Stimulated activated CD8-positive, alpha-beta memory T cell treated with anti-CD3 and anti-CD28 coated beads, Interleukin-15, amount 100 ng/mL, for 24 hours (primary cell): ENCODE measurements at places on chromosomes 13 and 19.
A peak's percentile ranks its signal among the peaks of the same experiment; 100 is the strongest.

- DNase-seq: no peak
Observed at GRCh38 chr13:74093691-74094090, 40.5 kb downstream of the KLF12 start.

DNA sequence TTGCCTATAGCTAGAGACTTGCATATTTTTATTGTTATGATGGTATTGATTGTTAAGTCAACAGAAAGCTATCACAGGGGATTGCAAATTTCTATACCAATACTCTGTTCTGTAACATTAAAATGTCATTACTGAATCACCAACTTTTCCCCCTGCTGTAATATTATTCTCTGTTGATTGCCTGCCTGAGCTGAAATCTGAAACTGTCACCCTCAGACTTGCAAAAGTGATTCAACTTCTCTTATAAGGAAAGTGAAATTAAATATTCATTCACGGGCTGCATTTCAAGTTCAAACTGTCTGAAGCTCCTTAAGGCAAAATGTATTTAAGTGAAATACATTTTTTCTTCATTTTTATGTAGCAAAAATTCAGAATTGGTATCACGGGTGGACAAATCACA, 723.2 kb downstream of the PCDH9 start:
- DNase-seq: no peak

DNA sequence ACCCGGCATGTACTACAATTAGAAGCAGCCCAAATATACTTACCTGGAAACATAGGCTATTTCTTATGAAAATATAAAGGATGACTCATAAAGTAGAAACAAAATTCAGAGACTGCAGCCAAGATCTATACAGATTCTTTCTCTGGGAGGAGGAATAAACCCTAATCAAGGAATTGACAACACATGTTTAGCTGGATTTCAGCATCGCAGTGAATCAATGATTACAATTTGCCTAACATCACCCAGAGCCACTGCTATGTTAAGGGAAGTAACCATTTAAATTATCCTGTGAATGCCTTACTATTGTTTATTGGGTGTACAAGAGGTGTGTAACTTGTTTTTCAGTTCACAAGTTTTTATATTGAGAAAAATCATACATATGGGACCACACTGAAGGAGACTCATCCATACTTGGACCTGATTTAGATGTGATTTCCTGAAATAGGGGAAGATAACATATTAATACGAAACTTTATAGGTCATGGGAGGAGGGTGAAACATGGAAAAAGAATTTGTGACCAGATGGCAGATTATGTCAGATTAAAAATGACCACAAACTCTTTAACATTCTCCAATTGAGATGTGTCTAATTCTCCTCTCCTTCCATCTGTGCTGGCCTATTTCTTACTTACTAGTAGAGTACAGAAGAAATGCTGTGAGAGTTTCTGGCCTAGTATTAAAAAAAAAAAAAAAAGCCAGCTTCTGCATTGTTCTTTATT, 1168.4 kb downstream of the SLITRK1 start:
- DNase-seq: no peak

GRCh38 chr19:4071610-4072009, 4.9 kb upstream of the ZBTB7A start:
- DNase-seq: no peak

DNA sequence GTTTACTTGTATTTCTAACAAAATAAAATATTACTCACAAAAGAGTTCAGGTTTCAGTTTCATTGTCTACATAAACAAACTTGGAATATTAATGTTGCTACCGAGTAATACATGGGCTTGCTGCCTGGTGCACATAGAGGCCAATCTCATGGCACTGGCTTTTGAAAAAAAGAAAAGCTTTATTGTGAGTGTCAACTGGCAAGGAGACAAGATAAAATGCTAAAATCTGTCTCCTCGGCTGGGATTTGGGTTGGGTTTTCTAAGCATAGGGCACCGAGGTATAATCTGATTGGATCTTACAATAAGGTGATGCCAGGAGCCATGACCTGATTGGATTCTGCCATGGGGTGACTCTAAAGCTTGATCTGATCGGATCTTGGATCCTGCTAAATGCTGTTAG, 1519.9 kb upstream of the MIR17HG start:
- no peak for DNase-seq

GRCh38 chr19:14748601-14749000, 29.8 kb downstream of the ADGRE2 start:
- DNase-seq: no peak

DNA sequence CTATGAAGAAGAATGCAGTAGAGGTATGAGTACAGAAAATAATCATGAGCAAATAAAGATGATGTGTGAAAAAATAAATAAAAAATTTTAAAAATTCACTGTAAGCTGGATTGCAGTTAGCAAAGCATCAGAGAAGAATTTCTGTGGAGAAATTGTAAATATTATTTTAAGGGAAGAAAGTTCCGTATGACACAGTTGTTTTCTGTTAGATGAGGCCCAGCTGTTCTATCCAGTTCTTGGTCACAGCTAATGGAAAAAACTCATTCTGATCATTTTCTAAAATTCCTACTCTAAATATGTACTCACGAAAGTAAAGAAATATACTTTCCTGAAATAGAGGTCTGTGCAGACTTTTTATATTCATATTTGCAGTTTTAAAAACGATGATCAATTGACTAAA, 578.8 kb downstream of the DCT start:
- no peak for DNase-seq

DNA sequence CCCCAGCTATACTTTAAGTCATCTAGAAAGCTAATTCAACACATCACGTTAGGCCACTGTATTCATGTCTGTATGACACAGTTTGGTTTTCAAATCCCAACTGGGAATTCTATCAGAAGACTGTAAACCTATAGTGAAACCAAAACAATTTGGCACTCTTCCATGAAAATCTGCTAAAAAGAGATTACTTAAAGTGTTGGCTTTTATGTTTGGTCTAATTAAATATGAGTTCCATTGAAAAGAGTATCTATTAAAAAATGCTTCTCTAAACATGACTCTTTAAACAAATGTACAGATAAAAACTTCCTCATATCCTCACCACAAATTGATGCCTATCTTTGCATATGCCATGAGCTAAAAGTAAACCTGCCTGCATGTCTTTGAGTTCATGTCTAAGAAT, 25.4 kb downstream of the PCDH9 start:
- DNase-seq: no peak

GRCh38 chr19:49243129-49243528, 81.9 kb downstream of the SLC6A16 start:
- DNase-seq: no peak

GRCh38 chr13:93496985-93497673, 270.5 kb downstream of the GPC6 start:
- DNase-seq: no peak

- no peak for DNase-seq
Observed at GRCh38 chr13:76783798-76784197, 102.4 kb downstream of the KCTD12 start.

DNA sequence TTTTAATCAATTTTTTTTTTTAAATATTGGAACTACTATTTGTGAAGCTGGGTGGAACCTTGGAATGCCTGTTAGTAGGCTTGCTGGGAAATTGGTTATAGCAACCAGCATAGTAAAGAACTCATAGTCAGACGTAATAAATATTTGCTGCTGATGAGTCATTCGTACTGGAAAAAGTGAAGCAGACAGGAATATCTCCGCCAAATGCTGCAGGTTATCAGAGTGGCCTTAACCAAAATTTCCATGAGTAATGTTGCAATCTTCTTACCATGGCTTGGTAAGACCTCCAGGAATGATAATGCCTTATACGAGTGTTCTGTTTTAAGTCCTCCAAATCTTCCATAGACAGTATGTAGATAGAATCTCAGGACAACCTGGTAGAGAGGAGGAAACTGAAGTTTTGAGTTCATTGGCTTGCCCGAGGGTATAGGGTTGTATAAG, 34.2 kb downstream of the MBNL2 start:
- no peak for DNase-seq

- peak; percentile 43 for DNase-seq
Observed at GRCh38 chr19:40466219-40466984, 399 bp upstream of the SPTBN4 start.

DNA sequence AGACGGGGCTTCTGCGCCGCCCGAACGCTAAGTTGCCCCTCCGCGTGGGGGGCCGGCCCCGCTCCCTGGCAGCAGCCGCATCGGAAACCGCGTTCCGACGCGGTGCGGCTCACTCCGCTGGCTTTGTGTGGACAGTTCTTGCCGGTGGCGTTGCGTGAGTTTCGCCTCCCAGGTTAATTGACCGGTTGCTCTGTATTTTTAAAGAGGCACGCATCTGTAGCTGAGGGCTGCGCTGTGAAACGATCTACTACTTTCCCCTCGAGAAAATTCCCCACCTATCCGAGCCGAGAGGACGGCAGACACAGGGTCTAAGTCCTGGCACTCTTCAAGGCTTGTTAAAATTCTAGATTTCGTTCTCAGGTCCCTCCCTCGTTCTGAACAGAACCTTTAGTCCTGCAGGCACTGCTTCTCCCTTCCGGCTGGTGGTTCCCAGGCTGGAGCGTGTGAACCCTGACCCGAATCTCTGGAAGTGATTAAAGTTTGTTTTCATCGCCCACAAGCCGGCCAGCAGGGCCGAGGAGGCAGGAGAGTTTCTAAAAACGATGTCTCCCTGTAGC, 933 bp downstream of the ARHGEF7 start:
- DNase-seq: no peak

DNA sequence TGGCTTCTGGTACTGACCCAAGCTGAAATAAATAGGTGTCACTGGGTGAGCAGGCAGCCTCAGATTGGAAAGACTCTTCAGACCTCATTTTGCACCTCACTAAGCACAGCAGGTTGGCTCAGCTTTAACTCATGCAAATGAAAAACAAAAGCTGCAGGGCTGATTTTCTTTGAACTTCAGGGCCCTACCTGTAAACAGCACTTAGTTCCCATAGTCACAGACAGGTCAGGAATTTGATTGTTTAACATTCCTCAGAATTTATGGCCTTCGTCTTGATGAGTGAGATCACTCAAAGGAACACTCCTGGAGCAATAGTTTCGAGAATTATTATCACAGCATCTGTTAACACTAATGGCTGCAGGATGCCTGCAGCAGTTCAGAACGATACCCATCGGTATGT, 718.5 kb downstream of the EFNB2 start:
- DNase-seq: no peak

DNA sequence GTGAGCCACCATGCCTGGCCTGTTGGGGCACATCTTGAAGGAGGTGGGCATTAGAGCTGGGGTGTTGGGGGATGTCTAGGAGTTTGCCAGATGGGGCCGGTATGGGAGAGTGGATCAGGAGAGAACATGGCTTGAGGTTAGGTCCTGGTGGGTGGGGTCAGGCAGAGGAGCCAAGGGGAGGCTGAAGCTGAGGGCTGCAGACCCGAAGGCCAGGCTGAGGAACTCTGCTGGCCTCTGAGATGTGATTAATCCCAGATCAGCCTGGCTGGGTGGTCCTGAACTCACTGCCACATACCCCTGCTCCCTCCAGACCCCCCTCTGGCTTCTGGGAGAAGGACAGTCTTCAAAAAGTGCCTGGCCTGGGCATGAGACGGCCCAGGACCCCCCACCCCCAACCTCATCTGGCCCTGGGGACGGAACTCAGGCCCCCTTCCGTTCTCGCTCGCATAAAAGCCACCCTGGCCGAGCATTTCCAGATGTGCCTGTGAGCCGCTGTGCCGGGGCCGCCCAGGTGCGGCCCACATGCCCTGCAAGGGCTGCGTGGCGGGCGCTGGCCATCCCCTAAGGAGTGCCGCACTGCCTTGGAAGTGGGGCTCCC, 2.7 kb downstream of the FSTL3 start:
- DNase-seq: no peak

GRCh38 chr13:28754698-28755545, 36.2 kb upstream of the SLC46A3 start:
- DNase-seq: no peak

- DNase-seq: peak; percentile 38
Observed at GRCh38 chr13:30422054-30422839, at the start of gene UBE2L5. Gene UBE2L5 (plus strand): TSS chr13:30422493. CDS start chr13:30427991, 5,498 bp downstream.

DNA sequence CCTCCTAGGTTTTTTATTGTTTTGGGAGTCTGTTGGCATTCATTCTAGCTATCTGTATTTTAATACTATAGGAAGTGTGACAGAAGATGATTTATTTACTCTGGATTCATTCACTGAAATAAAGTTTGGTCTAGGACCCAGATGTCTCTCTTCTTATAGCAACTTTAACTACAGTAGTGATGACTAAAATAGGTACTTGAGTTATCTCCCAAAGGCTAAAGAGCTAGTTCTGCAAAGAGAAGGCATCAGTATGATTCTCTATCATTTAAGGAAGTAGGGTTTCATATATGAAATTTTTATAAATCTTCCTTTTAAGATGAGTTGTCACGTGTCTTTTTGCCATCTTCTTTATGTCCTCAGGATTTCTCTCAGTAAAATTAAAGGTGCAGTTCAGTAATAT, 507.4 kb downstream of the KCTD12 start:
- DNase-seq: no peak

GRCh38 chr13:71218960-71219359, 648.0 kb downstream of the DACH1 start:
- DNase-seq: no peak

GRCh38 chr13:101291646-101292515, 124.4 kb downstream of the NALCN start:
- no peak for DNase-seq

- no peak for DNase-seq
Observed at GRCh38 chr19:11685676-11686650, 52.8 kb downstream of the ZNF823 start.

GRCh38 chr19:48806518-48806817, 4.4 kb downstream of the BCAT2 start:
- DNase-seq: no peak

GRCh38 chr19:19459073-19459472, 53.6 kb downstream of the GATAD2A start:
- DNase-seq: no peak

DNA sequence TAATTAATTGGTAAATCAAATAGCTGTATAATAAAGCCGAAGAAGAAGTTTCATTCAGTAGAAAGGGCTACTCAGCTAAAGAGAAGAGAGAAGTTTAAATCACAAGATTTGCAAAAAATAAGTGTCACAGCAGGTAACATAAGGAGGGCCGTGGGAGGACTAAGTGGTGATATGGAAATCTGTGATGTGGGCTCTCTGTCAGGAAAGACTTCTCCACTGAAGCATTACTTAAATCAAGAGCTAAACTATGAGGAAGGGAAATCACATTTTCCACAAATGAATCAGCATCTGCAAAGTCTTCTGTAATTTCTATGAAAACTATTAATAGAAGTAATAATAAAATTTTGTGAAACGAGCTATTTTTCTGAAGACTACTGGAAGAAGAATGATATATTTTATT, 153.8 kb downstream of the PCDH9 start:
- DNase-seq: no peak

DNA sequence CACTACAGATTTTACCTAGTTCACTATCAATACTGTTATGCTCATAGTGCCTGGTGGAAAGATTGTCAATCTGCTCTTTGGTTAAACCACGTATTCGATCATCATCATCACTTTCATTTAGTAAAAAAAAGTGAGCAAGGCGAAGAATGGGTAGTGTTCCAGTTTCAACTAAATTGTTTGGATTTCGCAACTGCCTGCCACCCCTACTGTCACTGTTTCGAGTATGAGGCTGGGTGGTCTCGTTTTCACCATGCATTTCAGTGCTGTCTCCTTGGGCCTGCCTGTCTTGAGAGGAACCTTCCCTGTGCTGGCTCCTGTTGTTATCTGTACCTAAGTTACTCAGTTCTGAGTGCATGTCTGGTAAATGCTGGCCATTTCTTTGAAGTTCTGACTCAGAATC, 8.1 kb downstream of the RNF6 start:
- no peak for DNase-seq
